ENCODE measurements at places on chromosomes 13 and 19. TPM values are rescaled to one million over a fixed set of nuclear protein-coding genes. Genes with fewer than 3 reads are reported as not detected.

DNA sequence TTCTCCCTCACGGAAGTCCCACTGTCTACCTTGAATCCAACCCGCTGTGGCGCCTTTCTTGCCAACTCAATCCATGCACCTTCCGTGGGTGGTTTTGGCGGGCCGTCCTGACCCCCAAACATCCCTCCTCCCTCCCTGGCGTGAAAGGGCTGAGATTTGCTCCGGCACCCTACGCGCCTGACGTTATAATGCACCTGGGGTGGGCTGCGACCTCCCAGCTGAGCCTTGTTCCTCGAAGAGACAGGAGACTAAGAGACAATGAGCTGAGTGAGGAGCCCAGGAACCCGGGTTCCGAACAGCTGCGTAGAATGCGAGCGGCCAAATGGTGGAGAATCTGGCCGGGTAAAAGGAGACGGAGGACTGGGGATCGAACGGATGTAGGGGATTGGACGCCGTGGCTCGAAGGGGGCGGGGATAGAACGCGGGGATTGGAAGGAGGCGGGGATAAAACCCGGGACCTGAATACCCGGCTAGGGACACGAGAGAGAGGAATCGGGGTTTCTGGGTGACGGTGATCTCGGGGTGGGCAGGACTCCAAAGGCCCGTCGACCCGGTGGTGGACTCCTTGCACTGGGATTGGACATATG is at the start of gene CPT1C:
CPT1C (plus strand) TSS at position 461 of the 587 bp plus-strand sequence. CDS start 1,137 bp downstream, outside the sequence.
- no peak for DNase-seq

- no peak for DNase-seq
Measured at GRCh38 chr19:50419580-50420035, 870 bp downstream of the SPIB start.

- DNase-seq = no peak
Measured at GRCh38 chr13:49638744-49639072, 10.4 kb downstream of the ARL11 start.

Gene DZIP1
- 0.07 TPM for total RNA-seq

GRCh38 chr19:43789029-43789428 is 8.3 kb upstream of the KCNN4 start:
- no peak for DNase-seq

DNA sequence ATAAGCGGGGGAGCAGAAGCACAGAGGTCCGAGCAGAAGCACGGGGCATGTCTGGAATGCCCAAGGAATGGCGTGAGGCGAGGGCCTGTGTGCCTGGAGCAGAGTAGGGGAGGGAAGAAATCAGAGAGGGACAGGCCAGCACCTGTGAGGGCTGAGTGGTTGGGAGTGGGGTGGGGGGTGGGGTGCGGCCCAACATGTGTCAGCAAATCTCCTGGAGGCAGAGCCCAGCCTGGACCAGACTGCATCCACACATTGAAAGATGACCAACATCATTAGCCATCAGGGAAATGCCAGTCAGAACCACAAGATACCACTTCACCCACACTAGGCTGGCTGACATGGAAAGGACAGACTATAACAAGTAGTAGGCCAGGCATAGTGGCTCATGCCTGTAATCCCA is 11.2 kb downstream of the CLASRP start:
- DNase-seq = no peak

DNA sequence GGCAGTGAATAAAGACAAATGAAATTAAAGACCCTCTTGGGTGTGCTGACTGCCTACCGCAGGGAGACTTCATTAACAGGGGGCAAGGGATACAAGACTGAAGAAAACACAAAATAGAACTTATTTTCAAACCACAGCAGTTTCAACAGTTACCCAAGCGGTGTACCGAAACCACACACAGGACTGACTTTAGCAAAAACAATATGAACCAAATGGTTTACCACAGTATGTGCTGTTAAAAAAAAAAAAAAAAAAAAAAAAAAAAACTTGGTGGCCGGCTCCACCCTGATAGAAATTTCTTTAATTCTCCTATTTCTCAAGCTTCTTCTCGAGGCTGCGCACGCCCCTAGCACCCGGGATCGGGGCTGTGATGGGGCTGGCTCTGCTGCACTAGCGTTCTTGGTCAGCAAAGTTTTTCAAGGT is 42.6 kb downstream of the KLF2 start:
- peak; percentile 70 for DNase-seq

GRCh38 chr19:35306473-35307246 is 14.7 kb downstream of the MAG start:
- DNase-seq = no peak

DNA sequence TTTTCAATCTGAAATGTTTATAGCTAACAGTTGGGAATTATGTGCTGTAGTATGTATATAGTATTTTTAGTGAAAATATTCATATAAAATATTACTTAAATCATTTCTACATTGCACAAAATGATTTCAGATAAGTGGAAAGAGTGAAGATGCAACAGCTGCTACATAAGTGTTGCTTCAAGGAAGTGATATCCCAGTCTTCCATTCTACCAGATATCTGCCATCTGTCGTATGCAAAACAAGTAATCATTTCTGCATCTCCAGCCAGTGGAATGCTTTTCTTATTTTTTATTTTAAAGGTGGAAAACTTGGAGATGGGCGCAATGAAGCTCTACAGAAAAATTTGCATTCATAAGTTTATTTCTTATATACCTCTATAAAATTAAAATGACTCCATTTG is 152.5 kb upstream of the MAB21L1 start:
- no peak for DNase-seq

Gene CNN1
- total RNA-seq = not detected

DNA sequence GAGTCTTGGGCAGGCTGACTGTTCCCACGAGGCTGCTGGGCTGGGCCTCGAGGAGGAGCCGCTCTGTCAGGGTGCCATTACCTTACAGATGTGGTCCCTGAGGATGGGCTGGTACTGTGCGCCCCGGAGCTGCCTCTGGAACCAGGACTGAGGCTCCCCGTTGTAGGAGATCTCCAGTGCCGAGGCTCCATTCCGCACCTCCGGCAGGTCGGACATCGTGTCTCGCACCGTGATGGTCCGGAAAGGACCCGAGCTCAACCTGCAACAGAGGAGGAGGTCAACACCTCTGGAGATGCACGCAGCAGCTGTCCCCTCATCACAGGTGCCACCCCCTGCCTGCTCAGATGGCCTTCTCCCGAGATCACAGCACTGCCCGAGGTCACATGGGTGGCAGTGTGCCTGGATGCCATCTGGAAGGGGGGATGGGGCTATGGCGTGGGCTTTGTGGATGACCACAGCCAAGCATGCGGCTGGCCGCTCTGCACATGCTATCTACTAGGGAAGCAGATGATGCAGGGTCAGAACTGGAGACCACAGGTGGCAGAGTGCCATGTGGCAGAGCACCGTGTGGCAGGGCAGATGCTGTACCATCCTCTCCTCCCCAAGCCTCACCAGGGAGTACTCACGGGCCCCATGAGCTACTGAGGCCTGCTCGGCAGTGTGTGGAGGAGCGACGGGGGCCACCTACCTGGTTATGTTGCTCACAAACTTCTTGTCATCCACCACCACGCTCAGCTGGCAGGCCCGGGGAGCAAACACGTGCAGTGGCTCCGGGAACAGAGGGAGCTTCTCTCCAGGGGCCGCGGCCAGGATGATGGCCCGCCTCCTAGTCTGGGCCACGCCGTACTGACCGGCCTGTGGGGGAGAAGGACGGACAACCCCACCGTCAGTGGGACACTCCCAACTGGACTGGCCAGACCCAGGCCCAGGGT is 18.3 kb upstream of the EIF3G start:
- no peak for DNase-seq

- DNase-seq = no peak
Measured at GRCh38 chr19:45296355-45296754, 26.3 kb downstream of the CKM start.

Gene SIGLEC11
- not detected for total RNA-seq

Gene HRC
- total RNA-seq = not detected

Gene PTGIR
- total RNA-seq = 217 TPM

Gene OVOL3
- total RNA-seq = not detected

GRCh38 chr13:98482476-98483444 is 94.1 kb downstream of the STK24 start:
- DNase-seq = no peak

Gene PRX
- 0.99 TPM for total RNA-seq

Gene LRRC63
- 0.17 TPM for total RNA-seq

DNA sequence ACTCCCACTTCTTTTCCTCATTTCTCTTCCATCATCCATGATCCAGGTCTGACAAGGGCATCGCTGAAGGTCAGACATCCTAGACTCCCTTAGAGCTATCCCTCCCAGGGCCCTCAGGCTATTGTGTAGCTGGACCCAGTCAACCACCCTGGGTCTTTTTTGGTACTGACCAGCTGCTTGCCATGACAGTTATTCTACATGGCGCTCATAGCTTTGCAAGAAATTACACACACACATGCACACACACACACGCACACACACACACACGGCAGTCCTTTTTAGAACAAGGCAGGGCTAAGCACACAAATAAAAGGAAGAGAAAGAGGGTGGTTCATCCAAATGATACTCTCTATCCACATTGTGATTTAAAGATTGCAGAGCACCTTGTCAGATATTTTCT is 18.3 kb downstream of the SIAH3 start:
- DNase-seq = no peak

- DNase-seq = no peak
Measured at GRCh38 chr19:29446361-29446760, 79.4 kb upstream of the VSTM2B start.

Gene KASH5
- not detected for total RNA-seq

- DNase-seq = no peak
Measured at GRCh38 chr13:49132479-49133002, 87.6 kb upstream of the MLNR start.

Gene GARIN5A
- 0.39 TPM for total RNA-seq

Gene MBD3L2
- total RNA-seq = not detected

- DNase-seq = no peak
Measured at GRCh38 chr19:42276821-42277220, 7.8 kb downstream of the CIC start.

- DNase-seq = no peak
Measured at GRCh38 chr13:67950603-67951002, 720.5 kb upstream of the PCDH9 start.

DNA sequence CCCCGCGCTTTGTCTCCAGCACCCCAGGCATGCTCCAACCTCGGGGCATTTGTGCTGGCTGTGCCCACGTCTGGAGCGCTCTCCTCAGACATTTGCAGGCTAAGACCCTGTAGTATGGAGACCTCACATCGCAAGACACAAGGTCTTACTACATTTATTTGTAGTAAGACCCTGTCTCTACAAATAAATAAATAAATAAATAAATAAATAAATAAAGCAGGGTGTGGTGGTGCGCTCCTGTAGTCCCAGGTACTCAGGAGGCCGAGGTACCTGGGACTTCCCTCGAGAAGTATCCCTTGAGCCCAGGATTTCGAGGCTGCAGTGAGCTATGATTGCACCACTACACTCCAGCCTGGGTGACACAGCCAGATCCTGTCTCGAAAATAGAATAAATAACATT is 4.6 kb downstream of the NXNL1 start:
- no peak for DNase-seq

Gene SLC7A9
- 0.18 TPM for total RNA-seq

GRCh38 chr13:35804901-35805300 is 326.3 kb downstream of the DCLK1 start:
- DNase-seq = no peak

DNA sequence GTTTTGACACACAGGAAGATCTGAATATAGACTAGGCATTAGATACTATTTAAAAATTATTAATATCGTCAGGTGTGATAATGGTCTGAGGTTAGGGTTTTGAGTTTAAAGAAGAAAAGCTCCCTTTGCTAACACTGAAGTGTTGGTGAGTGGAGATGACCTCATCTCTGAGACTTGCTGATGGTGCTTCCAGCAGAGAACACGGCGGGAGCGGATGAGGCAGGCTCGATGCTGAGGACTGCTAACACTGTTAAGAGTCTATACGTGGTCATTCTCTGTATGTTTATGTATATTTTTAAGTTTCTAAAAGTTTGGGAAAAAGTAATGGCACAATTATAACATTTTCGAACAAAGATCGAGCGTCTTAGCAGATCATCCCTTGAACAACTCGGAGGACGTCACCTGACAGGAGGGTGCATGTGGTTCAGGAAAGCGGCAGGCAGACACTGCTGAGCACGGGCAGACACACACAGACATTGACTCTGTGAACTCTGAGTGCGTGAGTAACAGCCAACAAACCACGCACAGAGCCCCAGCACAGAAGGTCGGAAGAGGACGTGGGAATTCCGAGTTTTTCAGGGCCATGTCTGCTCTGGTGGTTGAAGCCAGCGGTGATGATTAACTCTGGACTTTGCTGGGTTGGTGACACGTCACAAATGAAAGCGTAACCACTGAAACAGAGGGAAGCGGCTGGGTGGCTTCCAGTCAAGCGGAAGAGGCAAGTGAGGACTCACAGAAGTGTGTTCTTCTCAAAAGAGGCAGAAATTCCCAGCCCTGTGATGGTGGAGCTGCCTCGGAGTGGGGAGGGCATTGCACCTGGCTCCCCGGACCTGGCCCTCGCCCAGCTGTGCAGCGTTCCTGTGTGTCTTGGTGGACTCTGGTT is 91.9 kb upstream of the TEX29 start:
- no peak for DNase-seq

DNA sequence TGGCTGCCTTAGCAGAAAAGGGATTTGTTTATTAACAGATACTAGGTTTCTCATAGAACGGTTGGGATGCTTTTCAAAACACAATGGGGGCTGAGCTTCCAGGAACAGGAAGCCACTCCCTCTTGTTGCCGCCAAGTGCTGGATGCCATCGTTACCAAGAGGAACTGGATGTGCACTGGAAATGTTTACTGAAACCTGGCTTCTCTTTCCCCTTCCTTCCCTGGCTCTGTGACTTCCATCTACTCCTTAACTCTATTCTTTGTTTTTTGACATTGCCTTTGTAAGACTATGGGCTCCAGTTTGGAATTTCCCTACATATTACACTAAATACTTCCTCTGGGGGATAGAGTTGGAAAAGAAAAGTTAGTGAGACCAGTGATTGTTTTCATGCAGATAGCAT is 11.7 kb upstream of the KL start:
- no peak for DNase-seq

GRCh38 chr13:97627566-97627965 is 193.6 kb downstream of the RAP2A start:
- no peak for DNase-seq

- DNase-seq = no peak
Measured at GRCh38 chr19:39166571-39167391, 30.0 kb upstream of the NCCRP1 start.

DNA sequence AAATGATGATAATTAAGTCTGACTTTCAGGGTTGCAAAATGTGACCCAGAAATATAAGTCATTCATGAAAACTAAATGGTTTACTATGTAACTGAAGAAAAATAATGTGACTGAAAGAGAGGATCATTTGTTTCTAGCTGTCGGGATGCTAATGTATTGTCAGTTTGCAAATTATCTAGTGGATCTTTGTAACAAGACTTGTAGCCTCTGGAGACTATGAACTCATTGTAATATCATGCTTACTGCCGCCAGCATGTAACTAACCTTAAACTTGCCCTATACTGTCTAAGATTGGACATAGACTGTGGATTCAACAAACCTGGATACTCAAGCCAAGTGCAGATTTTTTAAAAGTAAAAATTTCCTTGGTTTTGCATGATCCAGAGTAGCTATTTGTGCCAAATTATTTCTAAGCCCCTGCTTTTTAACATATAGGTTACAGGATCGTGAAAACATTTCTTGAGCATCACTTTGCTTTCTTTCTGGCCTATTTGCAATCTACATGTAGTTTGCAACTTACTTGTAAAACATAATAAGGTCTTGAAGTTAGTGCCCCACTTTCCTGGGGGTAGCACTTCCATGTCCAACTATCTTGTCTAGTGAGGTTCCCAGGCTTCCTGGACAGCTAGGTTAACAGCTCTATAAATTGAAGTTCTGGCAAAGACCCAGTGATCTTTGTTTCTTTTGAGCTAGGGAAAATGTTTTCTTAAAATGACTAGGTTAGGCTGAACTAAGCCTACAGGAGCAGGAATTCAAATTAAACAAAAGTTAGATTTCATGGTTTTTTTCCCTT is 3.3 kb upstream of the POSTN start:
- no peak for DNase-seq

Gene ZNF93
- 7.2 TPM for total RNA-seq
